PC-9 (cell line): ENCODE measurements at places on chromosomes 11 and 22. TPM values are rescaled to one million over a fixed set of nuclear protein-coding genes. Genes with fewer than 3 reads are reported as not detected.
A peak's percentile ranks its signal among the peaks of the same experiment; 100 is the strongest.

- DNase-seq: no peak
Observed at GRCh38 chr22:25701056-25701780, 40.8 kb upstream of the MYO18B start.

DNA sequence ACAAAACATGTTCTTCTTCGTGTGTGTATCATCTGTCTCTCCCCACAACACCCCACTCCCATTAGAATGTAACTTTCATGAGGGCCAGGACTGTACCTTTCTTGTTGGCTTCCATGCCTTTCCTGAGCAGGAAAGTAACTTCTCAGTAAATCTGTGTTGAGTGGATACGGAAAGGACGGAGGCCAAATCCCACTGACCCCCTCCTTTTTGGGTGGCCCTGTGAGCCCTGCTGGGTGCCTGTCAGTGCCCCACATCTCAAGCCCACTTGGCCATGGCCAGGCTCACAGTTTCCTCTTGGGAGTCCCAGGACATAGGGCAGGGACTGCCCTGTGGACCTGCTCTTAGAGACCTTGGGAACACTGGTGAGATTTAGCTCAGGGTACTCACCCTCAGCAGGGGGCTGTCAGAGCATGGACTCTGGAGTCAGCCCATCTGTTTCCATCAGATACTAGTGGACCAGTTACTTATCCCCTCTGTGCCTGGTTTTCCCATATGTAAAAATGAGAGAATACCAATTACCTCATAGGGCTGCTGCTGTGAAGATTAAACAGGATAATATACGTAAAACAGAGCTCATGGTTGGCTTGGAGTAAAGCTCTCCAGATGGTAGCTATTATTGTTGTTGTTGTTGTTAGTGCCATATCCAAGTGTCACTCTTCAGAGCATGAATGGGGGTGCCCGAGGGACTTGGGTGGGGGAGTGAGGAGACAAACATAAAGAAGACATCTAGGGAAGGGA, 1.0 kb upstream of the C11orf96 start:
- DNase-seq: no peak

DNA sequence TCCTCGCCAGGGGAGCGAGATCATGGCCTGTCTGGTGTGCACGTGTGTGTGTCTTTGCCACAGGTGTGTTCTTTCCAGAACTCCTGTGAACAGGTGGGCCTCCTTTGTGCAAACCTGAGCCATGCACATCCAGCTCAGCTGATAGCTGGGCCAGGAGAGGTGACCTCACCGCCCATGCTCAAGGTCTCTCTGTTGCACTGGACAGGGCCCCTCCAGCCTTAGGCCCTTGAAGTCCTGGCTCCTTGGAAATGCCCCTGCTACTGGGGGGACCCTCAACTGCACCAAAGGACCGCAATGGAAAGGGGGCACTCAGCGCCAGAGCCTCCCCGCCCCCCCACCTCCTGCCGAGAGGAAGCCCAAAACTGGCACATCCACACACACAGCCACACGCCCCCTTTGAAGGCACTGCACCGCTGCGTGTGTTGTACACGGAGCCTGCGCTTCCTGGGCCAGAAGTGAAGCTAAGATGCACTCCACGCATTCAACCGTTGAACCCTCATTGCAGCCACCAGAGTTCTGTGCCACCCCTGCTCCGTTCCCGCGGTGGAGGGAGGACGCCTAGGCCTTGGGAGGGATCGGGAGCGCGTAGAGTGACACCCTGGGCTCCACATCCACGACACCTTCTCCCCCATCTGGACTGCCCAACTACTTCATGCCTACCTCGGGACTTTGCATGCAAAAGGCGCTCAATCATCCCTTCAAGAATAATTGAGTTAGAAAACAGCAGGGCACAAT, 16.4 kb upstream of the IL2RB start:
- no peak for DNase-seq

The GPHA2 gene
- 1.0 and 2.1 TPM in 2 replicates for total RNA-seq

The DDI1 gene
- not detected in 2 replicates for total RNA-seq

DNA sequence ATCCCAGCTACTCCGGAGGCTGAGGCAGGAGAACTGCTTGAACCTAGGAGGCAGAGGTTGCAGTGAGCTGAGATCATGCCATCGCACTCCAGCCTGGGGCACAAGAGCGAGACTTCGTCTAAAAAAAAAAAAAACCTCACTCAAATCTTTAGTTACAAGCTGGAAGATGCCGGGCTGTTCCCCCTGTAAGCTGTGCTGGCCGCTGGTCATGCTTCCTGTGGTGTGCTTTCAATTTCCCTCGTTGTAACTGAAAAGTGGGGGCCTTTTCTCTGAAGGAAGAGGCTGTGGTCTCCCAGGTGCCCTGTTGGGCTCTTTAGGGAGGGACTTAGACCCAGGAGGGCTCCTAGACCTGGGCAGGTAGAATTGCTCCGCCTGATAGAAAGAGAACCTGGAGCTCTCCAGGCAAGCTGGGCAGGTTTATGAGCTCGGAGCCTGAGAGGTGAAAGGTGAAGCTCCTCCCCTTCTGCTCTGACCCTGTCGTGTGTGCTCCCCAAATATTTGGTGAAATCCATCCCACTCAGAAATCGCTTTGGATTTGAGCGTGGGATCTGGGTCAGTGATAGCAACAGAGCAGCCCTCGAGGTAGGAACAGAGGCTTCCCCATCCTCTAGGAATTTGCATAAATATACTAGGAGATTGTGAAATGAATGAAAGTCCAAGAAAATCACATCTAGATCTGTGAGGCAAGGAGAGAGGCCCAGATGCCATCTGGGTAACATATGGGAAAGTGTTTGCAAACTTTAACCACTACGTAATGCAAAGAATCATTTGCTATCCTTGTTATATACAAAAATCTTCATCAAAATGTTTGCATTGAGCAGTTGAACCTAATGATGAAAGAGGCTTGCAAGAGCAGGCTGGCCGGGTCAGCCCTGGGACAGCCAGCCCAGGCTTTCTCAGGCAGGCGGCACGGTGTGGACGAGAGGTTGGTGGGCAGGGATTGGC, 154.3 kb downstream of the FBXO7 start:
- no peak for DNase-seq

DNA sequence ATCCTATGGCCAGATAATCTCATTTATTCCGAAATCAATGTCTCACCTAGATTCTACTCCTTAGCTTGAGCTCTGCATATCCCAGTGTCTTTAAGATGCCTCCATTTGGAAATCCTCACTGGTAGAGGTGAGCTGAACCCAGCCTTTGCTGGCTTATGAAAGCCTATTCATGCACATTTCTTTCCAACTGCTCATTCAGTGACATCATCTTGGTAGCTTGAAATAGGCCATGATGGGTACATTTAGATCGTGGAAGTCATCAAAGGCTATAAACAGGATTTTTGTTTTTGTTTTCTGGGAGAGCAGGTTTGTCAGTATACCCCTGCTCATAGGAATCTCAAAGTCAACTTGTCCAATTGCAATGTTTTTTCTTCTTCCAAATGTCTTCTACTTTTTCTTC, 6.0 kb downstream of the NXPE1 start:
- DNase-seq: no peak

The ANGPTL5 gene
- not detected in 2 replicates for total RNA-seq

The CENPM gene
- total RNA-seq: 42.0 and 53.8 TPM in 2 replicates

DNA sequence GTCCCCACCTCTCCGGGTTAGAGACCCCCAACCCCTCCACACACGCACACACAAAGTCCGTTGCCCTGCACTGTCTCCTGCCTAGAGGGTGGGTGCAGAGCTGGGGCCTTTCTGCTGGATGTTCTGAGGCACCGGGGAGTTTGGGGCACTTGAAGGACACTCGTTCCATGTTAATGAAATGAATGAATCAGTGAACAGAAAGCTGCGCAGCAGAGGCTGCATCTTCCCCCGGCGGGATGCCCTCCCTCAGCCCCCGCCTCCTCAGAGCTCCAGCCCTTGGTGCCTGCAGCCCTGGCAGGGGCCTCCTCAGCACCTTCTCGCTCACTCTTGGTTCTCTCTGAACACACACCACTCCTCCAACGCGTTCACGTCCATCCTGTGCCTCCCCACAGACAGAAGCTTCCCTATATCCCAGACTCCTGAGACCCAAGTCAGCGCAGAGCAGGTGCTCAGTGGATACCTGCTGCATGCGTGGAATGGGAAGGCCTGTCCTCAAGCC, 611.9 kb downstream of the TBC1D22A start:
- DNase-seq: no peak

DNA sequence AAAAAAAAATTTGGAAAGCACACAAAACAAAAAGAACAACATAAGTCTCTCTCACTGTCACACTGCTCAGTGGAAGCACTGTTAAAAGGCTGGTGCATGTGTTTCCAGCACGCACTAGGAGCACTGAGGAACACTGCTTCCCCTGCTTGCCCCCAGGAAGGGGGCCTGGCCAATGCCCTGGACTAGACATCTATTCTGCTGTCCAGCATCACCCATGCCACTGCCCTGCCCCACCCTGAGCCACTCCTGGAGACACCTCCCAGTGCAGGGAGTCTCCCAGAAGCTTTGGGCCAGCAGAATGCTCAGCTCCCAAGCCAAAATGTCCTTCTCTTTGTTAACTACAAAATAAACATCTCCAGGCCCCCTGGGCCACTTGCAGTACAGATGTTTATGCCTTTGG, 49.7 kb upstream of the EMID1 start:
- no peak for DNase-seq

GRCh38 chr11:24731554-24731953, 234.7 kb downstream of the LUZP2 start:
- DNase-seq: no peak

The KRTAP5-2 gene
- total RNA-seq: not detected in 2 replicates

The SPCS2 gene
- 122 and 175 TPM in 2 replicates for total RNA-seq

The TRIM44 gene
- total RNA-seq: 91.7 and 100 TPM in 2 replicates

The POU2AF1 gene
- total RNA-seq: 0.37 TPM in 1 of 2 replicates, not detected in the other

DNA sequence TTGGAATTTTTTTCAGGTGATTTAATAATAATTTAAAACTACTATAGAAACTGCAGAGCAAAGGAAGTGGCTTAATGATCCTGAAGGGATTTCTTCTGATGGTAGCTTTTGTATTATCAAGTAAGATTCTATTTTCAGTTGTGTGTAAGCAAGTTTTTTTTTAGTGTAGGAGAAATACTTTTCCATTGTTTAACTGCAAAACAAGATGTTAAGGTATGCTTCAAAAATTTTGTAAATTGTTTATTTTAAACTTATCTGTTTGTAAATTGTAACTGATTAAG, 3.4 kb downstream of the MALAT1 start:
- no peak for DNase-seq

GRCh38 chr11:72012897-72013721, 14.4 kb downstream of the IL18BP start:
- no peak for DNase-seq

The TTLL12 gene
- 97.0 and 113 TPM in 2 replicates for total RNA-seq

DNA sequence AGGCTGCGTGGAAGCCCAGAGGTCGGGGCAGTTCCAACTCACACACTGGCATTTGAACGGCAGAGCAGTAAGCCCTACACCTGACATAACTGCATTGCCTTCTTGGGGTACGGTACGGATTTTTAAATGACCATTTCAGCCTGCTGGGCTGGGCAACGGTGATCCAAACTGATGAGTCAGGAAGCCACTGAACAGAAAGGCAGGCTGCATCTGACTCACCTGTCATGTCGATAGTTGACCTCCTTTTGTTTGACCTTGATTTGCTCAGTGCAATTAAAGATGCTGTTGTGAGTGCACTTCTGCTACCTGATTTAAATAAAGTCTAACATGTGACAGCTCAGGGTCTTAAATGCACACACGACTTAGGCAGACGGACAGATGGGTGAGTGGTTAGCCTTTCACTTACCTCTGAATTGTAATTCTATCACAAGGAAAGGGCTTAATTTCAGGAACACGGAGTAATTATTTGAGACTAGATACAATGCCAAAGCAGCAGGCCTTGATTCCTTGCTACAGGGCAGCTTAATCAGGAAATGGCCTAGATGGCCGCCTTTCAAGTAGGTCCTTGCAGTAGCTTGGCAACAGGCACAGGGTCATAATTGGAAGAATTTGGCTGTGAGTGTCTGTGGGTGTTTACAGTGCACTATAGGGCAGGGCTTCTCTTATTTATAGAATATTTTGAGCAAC, 52.2 kb downstream of the BMAL1 start:
- peak; percentile 53 for DNase-seq

The RIC3 gene
- total RNA-seq: not detected in 2 replicates

DNA sequence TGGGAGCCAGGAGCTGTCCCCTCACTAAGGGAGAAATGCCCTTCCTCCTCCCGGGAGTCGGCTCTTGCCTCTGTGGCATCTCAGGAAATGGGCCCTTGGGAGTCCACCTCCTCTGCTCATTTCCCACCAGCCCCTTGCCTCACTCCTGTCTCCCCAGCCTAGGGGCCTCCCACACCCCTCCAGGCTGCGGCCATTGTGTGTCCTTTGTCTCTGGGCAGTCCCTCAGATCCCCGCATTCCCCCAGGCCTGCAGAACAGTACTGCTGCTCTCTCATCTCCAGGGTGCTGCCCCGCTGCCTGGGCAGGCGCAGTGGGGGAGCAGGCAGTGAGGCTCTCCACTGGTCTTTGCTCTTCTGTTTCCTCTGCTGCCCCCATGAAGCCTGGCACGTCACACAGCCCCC, 25.0 kb downstream of the ADA2 start:
- no peak for DNase-seq

- DNase-seq: no peak
Observed at GRCh38 chr11:16618431-16618830, 120.0 kb upstream of the C11orf58 start.

- DNase-seq: no peak
Observed at GRCh38 chr11:69081180-69081579, 32.4 kb downstream of the TPCN2 start.

The POLA2 gene
- total RNA-seq: 37.1 and 39.3 TPM in 2 replicates

The SDHD gene
- total RNA-seq: 99.5 and 122 TPM in 2 replicates

DNA sequence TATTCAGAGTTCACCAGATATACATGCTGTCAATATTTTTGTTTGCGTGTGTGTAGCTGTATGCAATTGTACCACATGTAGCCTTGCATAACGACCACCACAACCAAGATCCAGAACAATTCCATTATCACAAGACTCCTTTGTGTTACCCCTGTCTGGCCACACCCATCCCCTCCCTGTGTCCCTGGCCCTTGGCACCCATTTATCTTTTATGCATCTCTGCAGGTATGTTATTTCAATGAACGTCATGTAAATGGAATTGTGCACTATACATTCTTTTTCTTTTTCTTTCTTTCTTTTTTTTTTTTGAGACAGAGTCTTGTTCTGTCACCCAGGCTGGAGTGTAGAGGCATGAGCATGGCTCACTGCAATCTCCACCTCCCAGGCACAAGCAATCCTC, 9.7 kb upstream of the PAFAH1B2 start:
- peak; percentile 56 for DNase-seq

DNA sequence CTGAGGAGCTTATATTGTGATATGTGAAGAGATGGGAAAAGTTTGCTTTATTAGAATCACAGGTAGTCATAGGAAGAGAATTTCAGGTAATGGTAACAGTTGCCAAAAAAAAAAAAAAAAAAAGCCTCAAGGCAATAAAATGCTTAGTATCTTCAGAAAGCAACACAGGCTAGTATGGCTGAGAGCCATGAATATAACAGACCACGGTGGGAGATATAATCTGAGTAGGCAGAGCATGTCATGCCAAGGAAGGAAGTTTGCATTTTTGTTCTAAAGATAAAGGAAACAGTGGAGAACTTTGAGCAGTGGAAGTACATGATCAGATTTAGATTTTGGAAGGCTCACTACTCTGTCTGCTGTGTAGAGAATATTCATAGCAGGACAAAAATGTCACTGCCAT, 211.4 kb downstream of the ETS1 start:
- peak; percentile 54 for DNase-seq

The ZP1 gene
- not detected in 2 replicates for total RNA-seq
